M059J (cell line): ENCODE measurements at places on chromosomes 2 and 18.
A peak's percentile ranks its signal among the peaks of the same experiment; 100 is the strongest.

- DNase-seq: peak; percentile 55
These were observed 383.9 kb downstream of the ARHGAP15 start for GRCh38 chr2:143513081-143513480.

- no peak for DNase-seq
These were observed 243.4 kb downstream of the LDLRAD4 start for GRCh38 chr18:13461936-13462335.

DNA sequence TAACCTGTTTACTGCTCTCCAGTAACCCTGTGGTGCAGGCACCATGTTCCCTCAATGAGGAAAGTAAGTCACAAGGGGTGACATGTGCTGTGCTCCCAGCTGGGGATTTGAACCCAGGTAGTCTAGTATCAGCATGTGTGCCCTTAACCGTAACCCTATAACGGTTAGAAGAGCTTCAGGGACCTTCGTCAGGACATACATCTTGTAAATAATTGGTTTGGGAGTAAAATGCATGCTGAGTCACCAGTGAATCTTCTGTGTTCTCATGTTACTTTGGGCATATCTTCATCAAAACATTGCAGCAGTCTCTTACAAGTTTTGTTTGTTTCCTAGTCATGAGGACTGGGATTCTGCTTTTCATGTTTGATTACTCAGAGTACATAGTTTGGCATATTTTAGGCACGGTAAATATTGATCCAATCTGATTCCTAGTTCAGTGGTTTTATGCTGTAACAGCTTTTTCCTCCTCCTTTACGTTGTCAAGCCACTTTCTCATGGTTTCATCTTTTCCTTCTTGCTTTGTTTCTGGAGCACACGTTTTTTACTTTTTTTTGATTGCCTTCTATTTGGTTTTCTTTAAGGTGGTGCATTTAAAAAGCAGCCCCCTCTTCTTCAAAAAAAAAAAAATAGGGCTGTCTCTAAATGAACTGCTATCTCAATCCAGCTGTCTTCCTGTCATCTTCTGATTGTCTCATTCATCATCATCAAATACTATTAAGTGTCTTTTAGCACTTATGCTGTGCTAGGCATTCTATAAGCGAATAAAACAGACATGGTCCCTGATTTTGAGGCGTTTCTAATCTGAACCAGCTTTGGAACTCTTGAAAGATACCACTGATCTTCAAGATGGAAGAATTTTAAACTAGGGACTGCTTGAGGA is 50.4 kb downstream of the CLIP4 start:
- peak; percentile 73 for DNase-seq

DNA sequence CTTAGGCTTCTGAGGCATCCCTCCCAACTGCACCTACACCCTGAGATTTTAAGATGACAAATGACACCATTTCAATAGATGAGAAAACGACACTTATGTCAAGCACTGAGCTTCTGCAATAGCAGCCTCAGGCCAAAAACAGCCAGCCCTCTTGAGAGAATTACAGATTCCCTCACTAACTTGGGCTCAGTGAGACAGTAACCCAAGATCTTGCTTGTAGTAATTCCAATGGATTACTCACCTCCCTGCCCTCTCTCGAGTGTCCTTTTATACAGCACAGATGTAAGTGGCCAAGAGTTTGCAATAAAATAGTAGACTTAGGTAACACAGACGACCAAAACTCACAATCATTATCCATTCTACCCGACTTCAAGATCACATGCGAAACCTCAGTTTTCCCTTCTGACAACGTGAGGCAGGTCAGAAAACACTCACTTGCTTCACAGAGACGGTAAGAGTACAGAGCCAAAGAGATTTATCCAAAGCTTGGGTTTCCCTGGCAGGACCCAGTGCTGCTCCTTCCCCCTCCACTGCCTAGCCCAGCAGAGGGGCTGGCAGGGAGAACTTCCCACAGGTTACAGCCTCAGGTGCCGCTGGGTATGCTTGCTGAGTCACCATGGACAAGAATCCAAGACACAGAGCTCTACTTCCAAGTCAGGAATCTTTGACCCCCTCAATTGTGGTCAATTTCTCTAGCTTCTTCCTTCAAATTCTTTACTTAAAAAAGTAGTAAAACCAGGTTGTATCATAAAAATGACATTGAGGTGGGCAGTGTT is 181.4 kb downstream of the MYO5B start:
- peak; percentile 5 for DNase-seq

- DNase-seq: no peak
These were observed 67.8 kb downstream of the ODC1 start for GRCh38 chr2:10380048-10380926.

DNA sequence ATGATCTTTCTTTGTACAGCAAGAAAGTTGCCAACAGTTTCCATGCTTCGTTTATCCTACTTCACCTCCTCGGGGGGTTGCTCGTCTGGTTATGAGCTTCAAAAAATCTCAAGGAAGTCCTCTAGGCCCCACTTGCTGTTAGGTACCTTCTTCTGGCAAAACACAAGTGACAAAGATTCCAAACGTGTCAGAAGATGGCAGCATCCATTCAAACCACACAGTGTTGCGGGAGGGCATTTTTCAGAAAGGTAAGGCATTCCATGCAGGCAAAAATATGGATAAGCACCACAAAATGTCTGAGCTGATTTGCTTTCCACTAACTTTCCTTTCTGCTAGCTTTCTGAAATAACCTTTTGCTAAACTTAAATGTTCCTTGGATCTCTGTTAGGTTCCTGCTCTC is 13.2 kb upstream of the OR6B3 start:
- no peak for DNase-seq

GRCh38 chr2:186702501-186702900 is 8.6 kb downstream of the FAM171B start:
- no peak for DNase-seq
